ENCODE measurements at places on chromosomes 12 and 14. TPM values are rescaled to one million over a fixed set of nuclear protein-coding genes. Genes with fewer than 3 reads are reported as not detected.

The CHGA gene
- not detected for total RNA-seq

The ATP23 gene
- 6.2 TPM for total RNA-seq

The DNAJC22 gene
- 0.70 TPM for total RNA-seq

The KRT6C gene
- not detected for total RNA-seq

The ITGA7 gene
- total RNA-seq = 806 TPM

DNA sequence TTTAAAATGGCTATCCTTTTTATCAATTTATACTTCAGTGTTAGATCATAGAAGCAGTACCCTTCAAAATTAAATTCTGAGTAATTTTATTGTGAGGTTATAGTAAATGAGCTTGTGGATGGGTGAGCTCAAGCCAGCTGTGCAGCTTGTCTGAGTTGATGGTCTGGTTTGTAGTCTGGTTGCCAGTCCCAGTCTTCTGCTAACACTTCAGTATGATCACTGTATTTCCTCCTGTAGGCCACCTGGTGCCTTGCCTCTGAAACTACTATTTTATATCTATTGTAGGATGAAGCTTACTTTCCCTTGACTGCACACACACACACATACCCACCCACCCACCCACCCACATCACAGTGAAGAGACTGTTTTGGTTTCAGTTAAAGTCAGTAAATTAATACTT, 496.4 kb downstream of the PCNX1 start:
- DNase-seq = no peak

- no peak for DNase-seq
Measured at GRCh38 chr14:97010491-97011160, 213.4 kb downstream of the VRK1 start.

GRCh38 chr12:77609016-77609415, 221.7 kb upstream of the NAV3 start:
- no peak for DNase-seq

- no peak for DNase-seq
Measured at GRCh38 chr12:123973552-123974341, 732 bp downstream of the ZNF664 start.

GRCh38 chr14:56491299-56492285, 88.0 kb upstream of the TMEM260 start:
- DNase-seq = no peak

DNA sequence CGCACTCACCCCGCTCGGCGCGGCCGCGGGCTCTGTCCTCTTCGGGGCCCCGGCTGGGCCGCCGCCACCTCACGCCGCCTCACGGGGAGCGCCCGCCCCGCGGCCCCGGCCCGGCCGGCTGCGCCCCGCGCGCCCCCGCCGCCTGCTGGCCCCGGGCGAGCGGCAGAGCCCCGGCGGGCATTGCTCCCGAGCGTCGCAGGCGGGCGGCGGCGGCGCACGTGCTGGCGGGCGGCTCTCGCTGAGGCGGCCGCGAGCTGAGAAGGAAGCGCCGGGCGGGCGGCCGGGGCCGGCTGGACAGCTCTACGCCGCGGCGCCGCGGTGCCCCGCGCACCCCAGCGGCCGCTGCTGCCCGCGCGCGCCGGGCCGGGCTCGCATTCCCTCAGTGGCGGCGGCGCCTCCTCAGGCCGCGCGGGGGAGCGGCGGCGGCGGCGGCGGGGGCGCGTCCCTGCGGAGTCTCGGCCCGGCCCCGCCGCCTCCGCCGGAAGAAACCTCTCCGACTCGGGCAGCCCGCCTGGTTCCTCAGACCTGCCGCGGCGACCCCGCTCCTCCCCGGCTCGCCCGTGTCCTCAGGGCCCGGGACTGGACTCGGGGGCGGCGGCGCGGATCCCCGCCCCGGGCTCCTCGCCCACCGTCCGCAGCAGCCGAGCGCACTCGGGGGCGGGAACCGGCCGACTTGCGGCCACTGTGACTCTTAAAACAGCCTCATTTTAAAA, at the start of gene PITPNM2:
Gene PITPNM2 (minus strand): TSS at position 347 of the 713 bp plus-strand sequence. CDS start 116,500 bp downstream, outside the sequence.
- no peak for DNase-seq

DNA sequence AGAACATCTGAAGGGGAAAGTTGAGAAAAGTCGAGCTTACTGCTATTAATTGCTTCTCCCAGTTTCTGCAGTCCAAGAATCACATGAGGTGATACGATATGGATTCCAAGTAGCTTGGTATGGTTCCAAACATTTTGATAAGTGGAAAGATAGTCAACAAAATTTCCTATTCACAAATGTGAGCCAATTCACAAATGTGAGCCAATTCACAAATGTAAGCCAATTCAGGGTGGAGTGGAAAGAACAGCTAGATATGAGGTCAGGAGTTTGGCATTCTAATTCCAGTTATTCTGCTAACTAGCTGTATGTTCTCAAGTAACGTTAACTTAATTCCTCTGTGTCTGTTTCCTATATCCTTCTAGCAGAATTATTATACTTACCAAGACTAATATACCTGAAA, 37.6 kb upstream of the DHRS4 start:
- DNase-seq = no peak

DNA sequence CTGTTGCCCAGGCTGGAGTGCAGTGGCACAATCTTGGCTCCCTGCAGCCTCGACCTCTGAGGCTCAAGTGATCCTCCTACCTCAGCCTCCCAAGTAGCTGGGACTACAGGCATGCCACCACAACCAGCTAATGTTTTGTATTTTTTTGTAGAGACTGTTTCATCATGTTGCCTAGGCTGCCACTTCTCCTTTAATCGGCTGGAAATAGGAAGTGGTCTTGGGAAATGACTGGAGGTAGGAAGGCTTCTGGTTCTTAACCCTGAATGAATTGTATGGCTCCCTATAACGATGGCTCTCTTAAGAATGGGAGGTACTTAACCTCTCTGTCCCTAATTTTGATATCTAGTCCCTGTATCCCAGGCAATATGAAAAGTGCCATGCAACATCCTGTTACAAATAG, 113.9 kb upstream of the USP15 start:
- no peak for DNase-seq

- no peak for DNase-seq
Measured at GRCh38 chr14:99537399-99537798, 56.2 kb downstream of the CCNK start.
